ENCODE measurements at places on chromosomes 12 and 14.
A peak's percentile ranks its signal among the peaks of the same experiment; 100 is the strongest.

DNA sequence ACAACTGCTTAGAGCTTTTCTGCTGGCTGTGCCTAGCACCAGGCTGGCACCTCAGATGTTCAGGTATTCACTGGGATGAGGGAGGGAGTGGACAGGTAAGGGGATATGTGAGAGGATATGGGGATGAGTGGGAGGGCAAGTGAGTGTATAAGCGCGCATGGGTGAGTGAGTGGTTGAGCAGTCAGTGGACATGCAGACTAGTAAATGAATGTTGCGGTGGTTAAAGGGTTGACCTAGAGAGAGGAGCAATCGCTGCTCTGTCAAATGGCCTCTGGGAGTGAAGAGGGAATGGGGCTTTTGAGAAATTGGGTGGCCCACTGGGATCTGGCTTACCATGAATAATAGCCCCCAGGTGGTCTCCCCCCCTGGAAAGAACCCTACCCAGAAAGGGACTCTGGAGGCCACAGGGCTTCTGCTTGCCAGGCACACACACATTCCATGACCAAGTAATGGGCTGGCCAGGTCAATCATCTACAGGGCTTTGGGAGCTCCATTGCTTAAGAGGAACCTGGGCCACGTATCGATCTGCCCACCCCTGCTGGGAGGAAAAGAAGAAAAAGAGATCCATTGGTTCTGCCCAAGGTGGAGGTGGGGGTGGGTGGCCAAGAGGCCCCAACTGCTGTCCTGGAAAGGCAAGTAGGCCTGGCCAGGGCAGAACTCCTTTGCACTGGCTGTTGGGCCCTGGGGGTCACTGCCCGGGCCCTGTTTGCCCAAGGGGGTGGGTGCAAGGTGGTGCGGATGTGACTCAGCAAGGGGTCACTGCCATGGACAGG, 30.8 kb upstream of the ZFP36L1 start:
- no peak for DNase-seq

- DNase-seq = no peak
These were observed 1.2 kb downstream of the ATP6V0A2 start for GRCh38 chr12:123713398-123713797.

- no peak for DNase-seq
These were observed 71.6 kb upstream of the STXBP6 start for GRCh38 chr14:25121337-25122129.

- no peak for DNase-seq
These were observed 87.2 kb downstream of the CAND1 start for GRCh38 chr12:67356380-67356774.

DNA sequence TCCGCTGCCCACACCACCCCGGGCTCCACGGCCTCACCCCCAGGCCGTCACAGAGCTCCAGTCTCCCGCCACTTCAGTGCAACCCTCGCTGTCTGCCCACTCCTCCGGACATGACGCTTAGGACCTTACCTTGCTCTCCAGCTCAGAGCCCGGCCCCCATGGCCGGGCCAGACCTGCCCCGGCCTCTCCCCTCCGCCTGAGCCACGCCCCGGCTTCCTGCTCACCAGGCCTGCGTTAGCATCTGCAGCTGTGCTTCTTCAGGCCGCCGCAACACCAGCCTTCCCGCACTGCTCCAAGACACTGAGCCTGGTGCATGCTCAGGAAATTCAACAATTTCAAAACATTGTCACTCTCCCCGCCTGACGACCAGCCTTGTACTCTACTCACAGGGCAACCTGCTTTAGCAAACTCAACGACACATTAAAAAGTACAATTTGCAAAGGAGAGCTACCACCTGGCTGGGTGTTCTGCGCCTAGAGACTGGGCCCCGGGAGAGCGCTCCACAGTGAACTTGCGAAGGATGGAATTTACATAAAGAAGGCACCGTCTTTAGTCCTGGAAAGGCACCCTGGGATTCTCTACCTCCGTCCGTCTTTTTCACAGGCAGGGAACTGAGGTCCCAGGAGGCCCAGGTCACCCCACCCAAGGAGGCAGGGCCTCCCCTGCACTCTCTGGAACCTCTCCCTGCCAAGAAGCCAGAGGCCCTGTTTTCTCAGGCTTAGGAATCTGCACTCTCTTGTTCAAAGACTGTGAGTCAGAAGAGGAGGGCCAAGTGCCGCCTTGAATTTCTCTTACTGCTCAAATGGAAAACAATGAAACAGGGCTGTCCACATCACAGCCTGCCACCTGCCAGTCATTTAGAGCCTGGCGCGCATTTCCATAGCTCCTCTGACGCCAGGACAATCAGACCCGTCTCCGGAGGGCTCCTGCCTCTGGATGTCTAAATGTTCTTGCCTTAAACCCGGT, 51.3 kb downstream of the STX2 start:
- DNase-seq = no peak

- DNase-seq = no peak
These were observed 54.6 kb downstream of the NUAK1 start for GRCh38 chr12:106084014-106084671.

GRCh38 chr12:132044661-132045412, 95.1 kb downstream of the EP400 start:
- DNase-seq = no peak

DNA sequence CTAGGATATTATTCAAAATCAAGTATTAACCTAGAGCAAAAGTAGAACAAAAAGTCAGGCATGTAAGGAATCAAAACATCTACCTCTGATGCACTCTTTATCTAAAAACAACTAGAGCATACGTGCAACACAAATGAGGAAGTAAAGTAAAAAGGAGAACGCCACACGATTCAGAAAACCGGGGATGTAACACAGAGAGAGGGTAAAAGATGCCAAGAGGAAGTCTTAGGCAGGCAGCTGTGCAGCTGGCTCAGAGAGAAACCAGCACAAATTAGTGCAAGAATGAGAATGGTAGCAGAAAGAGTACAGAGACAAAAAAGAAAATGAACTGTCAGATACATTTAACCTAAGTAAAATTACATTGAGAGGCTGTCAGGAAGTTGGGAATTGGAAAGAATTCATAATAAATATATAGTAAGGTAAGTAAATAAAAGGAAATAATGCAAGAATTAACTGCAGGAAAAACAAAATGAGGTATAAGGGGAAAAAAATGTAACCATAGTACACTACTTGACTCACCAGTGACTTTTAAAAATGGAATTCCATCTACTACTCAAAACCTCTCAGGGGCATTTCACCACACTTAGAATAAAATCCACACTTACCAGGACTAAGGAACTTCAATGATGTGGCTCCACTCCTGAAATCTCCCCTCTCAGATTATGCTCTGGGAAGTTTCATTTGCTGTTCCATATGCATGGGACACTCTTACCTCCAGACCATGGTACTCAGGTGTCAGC, 17.1 kb downstream of the BCAT1 start:
- peak; percentile 93 for DNase-seq

GRCh38 chr12:54373649-54374561, 9.6 kb upstream of the GPR84 start:
- DNase-seq = no peak

DNA sequence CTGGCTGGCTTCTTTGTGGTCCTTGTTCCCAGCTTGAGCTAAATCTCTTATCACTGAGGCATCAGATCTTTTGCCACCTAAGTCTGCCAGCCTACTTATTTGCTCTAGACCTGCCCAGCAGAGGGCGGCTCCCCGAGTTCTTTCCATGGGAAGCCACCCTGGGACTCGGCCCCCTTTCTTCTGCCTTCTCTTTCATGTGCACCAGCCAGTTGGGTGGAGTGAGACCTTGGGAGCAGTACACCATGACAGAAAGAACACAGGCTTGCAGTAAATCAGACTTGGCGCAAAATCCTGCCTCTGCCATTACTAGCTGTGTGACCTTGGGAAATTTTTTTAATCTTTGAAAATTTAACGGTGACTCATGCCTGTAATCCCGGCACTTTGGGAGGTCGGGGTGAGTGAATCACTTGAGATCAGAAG, 7.4 kb downstream of the SMAGP start:
- no peak for DNase-seq

DNA sequence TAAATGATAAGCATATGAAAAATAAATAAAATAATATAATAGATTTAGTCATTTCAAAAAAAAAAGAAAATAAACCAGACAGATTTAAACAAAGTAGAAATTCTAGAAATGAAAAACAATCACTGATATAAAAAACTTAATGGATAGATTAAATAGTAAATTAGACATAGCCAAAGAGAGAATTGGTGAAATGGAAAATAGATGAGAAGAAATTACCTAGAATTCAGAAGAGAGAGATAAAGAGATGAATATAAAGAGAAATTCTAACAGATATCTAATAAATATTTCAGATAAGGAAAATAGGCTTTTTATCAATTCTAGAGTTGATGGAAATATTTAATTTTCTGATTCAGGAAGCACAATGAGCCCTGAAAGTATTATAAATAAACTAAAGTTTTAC, 123.1 kb downstream of the PRIMA1 start:
- DNase-seq = no peak

- no peak for DNase-seq
These were observed 9.0 kb downstream of the MVK start for GRCh38 chr12:109582636-109583035.

DNA sequence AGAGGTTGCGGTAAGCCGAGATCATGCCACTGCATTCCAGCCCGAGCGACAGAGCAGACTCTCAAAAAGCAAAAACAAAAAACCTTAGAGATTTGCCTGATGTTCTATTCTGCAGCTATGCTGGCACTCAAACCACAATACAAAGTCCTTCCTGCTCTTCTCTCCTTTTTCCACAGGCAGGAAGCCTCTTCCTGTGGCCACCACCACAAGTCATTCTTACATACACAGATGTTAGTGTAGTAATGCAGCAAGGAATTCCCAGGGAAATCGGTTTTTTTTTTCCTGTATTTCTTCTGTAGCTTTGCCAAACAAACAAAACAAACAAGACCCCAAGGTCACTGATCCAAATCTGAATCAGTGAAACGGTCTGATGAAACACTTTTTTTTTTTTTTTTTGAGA, 104.3 kb downstream of the FIGNL2 start:
- DNase-seq = no peak
